ENCODE measurements at places on chromosomes 12 and 14.

- no peak for DNase-seq
Measured at GRCh38 chr12:111600205-111600642, 1.1 kb upstream of the ATXN2 start.

DNA sequence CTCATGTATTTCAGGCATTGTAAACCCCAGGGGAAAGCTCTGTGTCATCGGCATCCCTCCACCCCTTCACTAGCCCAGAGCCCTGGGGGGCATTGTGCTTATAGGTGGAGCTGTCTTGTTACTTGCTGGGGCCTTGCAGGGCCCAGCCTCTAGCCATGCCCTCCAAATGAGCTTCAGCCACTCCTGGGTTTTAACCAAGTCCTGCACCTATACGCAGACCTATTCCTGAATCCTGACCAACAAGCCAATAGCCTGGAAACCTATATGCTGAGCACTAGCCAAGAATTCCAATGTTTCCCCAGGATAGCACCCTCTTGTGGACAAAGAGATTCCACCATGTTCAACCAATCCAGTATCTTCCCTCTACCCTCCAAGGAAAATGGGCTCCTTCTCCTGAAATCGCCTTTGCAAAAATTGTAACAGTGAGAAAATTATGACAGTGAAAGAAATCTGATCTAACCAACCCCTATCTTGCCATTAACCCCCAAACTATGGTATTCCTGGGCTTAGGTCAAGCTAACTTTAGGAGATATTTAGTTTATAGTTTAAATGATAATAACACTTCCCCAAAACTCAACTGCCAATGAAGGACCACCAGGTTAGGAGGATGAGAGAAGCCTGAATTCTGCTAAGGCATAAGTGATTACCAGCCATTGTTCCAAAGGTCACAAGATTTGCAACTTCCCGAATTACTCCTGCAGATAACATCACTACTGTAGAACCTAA is 55.5 kb downstream of the TTC7B start:
- DNase-seq: no peak

- no peak for DNase-seq
Measured at GRCh38 chr14:29918981-29919380, 8.7 kb downstream of the PRKD1 start.

GRCh38 chr14:33925235-33925634 is 25.6 kb downstream of the EGLN3 start:
- DNase-seq: no peak

DNA sequence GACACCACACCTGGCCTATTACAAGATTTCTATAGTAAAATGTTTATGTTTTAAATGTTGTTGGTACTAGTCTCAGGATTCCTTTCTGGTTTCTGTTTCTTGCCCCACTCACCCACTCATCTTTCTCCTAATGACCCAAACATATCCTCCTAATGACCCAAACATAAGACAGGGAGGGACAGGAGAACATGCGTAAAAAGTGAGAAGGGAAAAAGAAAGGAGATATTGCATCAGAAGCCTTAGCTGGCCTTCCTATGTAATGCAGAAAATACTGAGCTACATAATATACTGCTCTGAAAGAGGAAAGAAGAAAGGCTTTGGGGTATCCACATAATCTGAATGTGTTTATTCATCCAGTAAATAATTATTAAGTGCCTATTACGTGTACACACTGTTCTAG is 104.6 kb upstream of the GPHB5 start:
- DNase-seq: no peak

DNA sequence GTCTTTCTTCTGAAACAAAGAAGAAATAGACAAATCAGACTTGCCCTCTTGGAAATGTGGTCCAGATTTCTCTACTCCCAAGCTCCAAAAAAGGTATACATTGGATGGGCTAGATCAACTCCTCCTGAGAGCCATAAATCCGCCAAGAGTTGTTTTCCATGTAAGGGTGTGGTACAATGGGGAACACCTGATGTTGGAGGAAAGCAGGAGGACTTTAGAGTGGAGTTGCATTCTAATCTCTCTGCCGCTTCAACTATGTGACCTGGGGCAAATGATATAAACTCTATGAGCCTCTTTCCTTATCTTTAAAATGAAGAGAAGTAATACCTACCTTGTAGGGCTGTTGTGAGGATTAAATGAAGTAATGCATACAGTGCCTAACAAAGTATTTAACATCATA is 101.6 kb downstream of the RMST start:
- DNase-seq: no peak

- no peak for DNase-seq
Measured at GRCh38 chr14:91841065-91841464, 26.3 kb downstream of the TC2N start.
